ENCODE measurements at places on chromosomes 16 and 17. TPM values are rescaled to one million over a fixed set of nuclear protein-coding genes. Genes with fewer than 3 reads are reported as not detected.

GRCh38 chr16:71406724-71407123, 35.1 kb downstream of the TLE7 start:
- no peak for DNase-seq

- DNase-seq = no peak
These were observed 30.6 kb downstream of the DNAH9 start for GRCh38 chr17:11628831-11629230.

GRCh38 chr16:51119556-51119955, 31.5 kb downstream of the SALL1 start:
- DNase-seq = no peak

DNA sequence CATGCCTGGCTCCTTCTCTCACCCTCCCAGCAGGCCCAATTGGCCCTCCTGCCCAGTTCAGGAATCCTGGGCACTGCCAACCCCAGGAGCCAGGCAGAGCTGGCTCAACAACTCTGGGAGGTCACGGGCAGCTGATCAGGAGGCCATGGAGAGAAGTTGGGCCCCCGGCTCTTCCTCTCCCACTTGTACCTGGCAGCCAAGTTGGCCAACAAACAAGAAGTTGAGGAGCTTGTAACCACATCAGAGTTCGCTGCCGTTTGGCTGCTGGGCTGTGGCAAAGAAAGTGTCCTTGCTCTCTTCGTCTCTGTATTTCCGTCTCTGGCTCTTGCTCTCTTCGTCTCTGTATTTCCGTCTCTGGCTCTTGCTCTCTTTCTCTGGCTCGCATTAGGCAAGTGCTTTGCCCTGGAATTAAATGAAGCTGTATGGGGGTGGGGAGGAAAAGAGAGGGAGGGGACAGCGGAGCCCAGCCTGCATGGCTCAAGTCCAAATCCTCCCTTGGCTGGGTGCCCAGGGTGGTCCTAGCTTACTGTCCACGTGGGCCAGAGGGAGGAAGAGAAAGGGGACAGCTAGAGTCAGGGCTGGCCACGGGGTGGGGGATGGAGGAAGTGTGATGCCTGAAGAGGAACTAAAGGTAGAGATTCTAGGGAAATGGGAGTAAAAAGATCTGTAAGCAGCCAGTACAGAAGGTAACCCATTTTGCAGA, 7.8 kb upstream of the TMEM132E start:
- DNase-seq = no peak

- no peak for DNase-seq
These were observed 29.9 kb upstream of the ENDOV start for GRCh38 chr17:80385046-80385445.

DNA sequence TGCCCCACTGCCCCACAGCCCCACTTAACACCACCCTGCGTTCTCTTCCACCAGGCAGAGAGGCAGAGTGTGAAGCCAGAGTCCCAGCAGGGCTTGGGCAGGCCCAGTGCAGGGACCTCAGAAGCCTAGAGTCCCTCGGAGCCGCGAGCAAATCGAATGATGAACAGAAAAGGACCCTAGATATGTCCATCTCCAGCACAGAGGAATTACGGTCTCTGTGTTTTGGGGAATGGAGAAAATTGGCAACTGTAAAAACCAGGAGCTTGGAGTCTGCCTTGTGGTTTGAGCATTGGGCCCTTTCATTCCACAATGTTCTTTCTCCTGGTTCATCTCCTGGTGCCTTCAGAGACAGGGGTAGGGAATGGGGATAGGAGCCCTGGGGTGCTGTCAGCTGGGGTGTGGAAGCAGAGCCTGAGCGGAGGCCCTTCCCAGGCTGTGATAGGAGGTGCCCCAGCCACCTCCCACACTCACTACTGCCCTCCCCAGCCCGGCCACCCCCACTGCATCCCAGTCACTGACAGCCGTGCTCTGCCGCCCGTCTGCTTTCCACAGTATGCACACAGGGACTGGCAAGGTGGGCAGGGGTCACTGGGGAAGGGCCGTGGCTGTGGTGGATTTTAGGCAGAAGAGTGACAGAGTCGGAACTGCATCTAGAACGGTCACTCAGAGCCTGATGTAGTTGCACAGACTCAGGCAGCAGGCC, 26.7 kb downstream of the TBX4 start:
- DNase-seq = no peak

DNA sequence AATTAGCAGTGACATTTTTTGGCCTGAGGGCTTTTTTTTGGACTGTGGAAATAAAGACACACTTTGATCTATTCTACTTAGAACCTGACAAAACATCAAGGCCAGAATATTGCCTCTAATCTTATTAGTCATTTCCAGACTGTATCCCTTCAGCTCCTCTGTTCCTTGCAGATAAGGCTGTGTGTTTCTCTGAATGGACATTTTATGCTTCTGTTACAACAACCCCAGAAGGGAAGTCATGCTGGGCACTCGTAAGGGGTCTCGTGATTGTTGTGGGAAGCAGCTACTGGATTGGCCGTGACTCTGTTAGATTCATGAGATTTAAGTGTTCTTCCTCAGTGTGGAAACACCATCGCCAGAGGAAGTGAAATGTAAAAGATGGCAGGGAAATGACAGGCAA, 31.6 kb upstream of the HS3ST2 start:
- no peak for DNase-seq

The SEPTIN1 gene
- 4.1 TPM for total RNA-seq

The KCNAB3 gene
- total RNA-seq = 21.3 TPM

The TMEM88 gene
- 1.8 TPM for total RNA-seq

- DNase-seq = no peak
These were observed 19.4 kb downstream of the CD300A start for GRCh38 chr17:74485841-74486240.

The TBX6 gene
- total RNA-seq = 2.7 TPM

GRCh38 chr16:48194828-48195556, 39.2 kb upstream of the ABCC12 start:
- no peak for DNase-seq

- DNase-seq = no peak
These were observed 53.2 kb downstream of the MSI2 start for GRCh38 chr17:57309479-57309878.

DNA sequence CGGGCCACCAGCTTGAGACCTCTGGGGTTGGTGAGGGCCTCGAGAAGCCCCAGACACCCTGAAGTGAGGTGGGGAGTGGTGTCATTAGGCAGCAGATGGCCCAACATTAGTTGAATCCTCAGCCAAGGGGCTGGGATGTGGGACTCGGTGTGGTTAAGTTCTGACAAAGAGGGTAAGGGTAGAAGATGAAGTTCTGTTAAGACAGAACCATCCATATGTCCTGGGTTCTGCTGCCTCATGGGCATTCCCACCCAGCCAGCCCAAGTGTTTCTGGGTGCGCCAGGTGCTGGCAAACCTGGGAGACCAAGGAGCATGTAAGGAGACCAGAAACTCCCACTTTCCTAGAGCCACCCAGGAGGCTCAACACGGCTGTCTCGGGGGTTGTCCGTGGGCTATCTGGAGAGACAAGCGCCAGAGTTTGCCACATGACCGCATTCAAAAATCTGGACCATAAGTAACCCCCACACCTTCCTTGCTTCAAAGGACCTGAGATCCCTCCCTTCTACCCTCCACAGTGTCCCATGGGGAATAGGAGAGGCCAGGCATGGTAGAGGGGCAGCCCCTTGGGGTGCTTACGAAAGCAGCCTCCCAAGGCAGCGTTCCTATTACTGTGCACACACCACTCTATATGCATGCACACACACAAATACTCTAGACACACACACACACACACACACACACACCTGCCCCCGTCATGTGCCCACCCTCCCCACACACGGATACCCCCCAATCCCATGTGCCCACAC, 128.7 kb downstream of the C16orf78 start:
- DNase-seq = no peak

DNA sequence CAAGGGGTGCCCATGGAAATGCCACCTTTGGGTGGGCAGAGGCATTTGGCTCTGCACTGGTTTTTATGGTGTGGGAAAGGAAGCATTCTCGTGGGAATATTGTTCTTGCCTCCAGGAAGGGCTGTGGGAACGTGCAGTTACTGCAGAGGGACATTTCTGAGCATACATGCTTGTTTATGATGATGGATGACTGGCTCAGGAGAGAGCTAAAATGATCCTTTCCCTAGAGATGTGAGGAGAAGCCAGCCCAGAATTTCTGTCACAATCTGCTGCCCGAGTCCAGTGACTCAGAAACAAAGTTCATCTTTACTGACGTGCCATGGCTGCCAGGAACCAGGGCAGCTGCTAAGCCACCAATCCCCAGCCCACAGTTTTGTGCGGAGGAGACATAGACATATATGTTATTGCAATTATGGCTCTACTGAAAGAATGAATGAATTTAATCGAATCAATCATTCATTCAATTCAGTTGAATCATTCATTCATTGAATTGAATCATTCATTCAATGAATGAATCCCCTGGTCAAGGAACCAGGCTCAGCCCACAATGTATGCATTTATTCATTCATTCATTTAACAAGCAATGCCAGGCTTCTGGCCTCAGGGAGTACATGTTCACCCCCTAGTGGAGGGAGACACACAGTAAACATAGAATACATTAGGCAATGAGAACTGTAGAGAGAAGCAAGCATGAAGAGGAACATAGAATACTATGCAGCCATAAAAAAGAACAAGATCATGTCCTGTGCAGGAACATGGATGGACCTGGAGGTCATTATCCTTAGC, 414.4 kb upstream of the HSBP1 start:
- DNase-seq = no peak

DNA sequence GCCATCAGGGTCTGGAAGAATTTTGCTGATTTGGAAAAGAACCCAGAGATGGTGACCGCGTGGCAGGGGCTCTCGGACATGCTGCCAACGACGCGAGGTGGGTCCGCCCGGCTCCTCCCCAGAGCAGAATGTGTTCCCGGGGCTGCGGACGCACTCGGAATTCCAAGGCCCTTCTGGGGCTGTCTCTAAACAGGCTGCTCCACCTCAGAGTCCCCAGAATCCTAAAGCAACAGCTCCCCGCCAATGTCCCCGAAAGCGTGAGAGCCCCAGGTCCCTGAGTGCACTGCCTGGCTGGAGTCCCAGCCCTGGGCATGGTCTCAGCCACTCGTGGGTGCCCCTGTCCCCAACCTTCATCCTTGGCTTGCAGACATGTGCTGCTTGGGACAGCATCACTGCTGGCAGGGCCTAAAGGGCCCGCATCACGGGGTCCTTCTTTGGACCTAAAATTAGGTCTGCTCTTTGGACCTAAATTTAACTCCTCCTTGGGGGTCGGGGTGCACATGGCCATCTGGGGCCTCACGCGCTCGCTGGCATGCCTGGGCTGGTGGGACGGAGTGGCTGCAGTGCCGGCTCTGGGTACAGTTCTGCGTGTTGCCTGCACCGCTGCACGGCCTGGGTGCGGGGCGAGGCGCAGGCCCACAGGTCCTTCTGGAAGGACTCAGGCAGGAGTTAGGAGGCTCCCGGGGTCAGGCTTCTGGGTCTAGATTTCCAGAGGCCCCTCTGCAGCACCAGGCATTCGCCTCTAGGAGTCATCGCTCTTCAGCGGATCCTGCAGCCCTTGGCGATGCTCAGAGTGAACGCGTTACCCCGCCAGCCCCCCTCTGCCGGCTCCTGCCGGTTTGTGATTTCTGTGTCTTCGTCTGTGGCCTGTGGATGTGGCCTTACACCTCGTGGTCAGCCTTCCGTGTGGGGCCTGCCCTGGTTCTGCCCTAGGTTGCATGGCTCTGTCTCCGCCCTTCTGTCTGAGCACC, 41.9 kb upstream of the CHMP6 start:
- no peak for DNase-seq

The TBC1D26 gene
- total RNA-seq = 1.1 TPM

The CCDC137 gene
- 12.4 TPM for total RNA-seq

- DNase-seq = no peak
These were observed 7.6 kb upstream of the PKMYT1 start for GRCh38 chr16:2987833-2988232.

The CCR7 gene
- total RNA-seq = not detected

The TRIM16 gene
- 14.1 TPM for total RNA-seq

The ICAM2 gene
- 14.5 TPM for total RNA-seq

- no peak for DNase-seq
These were observed 165.1 kb downstream of the XYLT1 start for GRCh38 chr16:17305694-17306093.

DNA sequence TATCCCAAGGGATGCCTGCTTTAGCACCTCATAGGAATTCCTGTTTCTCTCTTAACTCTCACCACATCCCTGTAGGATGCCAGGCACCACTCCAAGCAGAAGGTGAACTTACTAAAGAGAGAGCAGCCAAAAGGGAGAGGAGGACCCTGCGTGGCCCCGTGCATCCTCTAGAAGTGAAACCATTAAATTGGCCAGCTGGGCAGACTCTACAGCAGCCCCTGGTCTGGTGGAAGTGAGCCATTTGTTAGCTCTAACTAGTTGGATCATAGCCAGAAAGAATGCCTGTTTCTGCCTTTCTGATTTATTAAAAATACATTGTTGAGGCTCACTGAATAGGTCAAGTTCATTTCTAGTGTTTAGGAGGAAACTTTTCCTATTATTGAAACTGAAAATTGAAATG, 22.3 kb downstream of the TMEM11 start:
- no peak for DNase-seq

DNA sequence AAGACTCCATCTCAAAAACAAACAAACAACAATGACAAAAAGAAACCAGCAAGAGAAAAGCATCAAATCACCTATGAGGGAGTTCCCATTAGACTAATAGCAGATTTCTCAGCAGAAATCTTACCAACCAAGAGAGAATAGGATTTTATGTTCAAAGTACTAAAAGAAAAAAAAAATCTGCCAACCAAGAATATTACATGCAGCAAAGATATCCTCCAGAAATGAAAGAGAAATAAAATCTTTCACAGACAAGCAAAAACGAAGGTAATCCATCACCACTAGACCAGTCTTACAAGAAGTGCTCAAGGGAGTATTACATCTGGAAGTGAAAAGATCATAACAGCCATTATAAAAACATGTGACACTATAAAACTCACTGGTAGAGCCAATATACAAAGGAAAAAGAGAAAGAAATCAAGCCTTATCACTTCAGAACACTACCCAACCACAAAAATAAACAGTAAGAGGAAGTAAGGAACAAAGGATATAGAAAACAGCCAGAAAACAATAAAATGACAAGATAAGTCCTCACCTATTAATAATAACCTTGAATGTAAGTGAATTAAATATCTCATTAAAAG, 66.3 kb downstream of the STX8 start:
- DNase-seq = no peak

The CNTD1 gene
- 2.1 TPM for total RNA-seq

DNA sequence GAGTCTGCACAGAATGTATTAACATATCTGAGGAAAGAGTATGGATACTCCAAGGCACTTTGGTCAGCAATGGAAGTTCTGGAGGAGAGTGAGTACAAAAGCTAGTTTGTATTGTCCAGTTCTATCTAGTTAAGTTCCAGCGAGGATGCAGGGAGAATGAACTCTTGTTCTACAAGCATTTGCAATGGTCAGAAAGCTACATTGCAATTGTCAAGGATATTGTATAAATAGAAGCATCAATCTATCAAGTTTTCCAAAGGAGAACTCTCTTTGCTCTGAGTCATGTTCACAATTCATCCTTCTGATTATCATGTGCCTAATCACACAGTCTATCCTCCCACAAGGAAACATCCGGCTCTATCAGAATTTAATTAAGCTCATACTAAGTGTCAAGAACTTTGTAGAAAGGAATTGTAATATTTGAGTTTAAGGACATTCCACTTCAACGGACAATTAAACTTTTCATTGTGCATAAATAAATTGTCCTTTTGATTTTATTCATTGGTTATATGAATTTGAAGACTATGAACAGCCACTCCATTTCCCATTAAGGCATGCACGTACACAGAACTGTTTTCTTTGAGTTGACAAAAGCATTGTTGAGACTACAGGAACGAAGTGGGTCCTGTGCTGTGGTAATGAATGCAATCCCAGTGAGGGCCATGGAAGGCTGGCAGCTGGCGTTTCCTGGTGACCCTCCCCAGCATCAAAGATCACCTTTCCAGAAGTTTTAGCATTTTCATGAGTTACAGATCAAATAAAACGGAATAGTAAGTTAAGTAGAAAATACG, 973.5 kb upstream of the GOT2 start:
- DNase-seq = no peak

Data from dorsolateral prefrontal cortex (tissue), 122 donors.